Prostate gland (tissue), 2 donors: ENCODE measurements at places on chromosomes 5 and 9. TPM values are rescaled to one million over a fixed set of nuclear protein-coding genes. Genes with fewer than 3 reads are reported as not detected.

DNA sequence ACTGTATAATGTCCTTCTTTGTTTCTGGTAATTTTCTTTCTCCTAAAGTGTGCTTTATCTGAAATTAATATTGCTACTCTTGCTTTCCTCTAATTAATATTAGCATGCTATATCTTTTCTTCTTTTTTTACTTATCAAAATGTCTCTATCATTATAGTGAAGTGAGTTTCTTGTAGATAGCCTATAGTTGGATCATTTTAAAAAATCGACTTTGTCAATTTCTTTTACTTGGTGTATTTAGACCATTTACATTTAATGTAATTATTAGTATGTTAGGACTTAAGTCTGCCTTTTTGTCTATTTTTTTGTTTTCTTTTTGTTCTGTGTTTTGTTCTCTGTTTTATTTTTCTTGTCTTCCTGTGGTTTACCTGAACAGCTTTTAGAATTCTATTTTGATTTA, 35.4 kb upstream of the RNF130 start:
- no peak overlapping the region for H3K4me3 ChIP-seq
- no peaks in the 10 kb centered on the region for H3K4me1 ChIP-seq
- H3K27ac ChIP-seq = no peak overlapping the region
- H3K36me3 ChIP-seq = no peaks in the 10 kb centered on the region
- DNase-seq = no peak

- no peak overlapping the region for H3K4me3 ChIP-seq
- peaks cover 10% of the 10 kb centered on the region for H3K4me1 ChIP-seq
- no peaks in the 10 kb centered on the region for H3K27me3 ChIP-seq
- peaks cover 8% of the 10 kb centered on the region for H3K36me3 ChIP-seq
- no peak for DNase-seq
Measured at GRCh38 chr9:136675477-136676296, 11.6 kb downstream of the AGPAT2 start.

DNA sequence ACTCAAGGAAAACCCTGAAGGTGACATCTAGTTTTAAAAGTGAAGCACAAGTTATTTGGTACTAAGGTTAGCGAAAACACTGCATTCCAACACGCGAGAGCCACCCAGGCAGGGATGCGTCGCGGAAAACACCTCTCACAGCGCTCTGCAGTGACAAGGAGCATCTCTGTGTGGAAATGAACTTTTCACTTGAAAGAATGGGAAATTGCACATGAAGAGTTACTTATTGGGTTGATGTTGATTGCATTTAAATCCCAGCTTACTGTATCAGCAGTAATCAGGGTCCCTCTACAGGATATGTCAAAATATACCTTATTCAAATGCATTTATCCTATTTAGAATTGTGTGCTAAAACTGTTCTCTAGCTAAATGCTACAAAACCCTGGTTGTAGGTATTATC, 144.4 kb downstream of the BNC2 start:
- no peak overlapping the region for H3K4me3 ChIP-seq
- no peaks in the 10 kb centered on the region for H3K36me3 ChIP-seq
- peak overlapping the region; percentile 80 for H3K27ac ChIP-seq
- no peaks in the 10 kb centered on the region for H3K4me1 ChIP-seq
- no peak for DNase-seq

DNA sequence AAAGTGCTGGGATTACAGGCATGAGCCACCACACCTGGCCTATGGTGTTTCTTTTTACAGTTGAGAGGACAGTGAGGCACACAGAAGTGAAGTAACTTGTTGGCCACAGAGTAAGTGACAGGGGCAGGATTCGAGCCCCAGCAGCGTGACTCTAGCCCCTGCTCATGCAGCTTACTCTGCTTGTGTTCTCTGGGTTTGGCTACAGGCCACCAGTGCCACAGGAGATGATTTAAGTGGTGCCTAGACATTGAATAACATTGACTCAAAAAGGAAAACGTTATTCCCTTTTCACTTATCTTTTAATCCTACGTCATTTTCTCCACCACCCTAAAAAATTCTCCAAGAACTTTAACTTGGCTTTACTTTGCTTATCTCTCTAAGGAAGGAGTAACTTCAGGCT, 61.4 kb downstream of the SNX24 start:
- no peak overlapping the region for H3K4me3 ChIP-seq
- H3K36me3 ChIP-seq = no peaks in the 10 kb centered on the region
- no peak overlapping the region for H3K27ac ChIP-seq
- DNase-seq = no peak

- no peaks in the 10 kb centered on the region for H3K4me1 ChIP-seq
- no peak overlapping the region for H3K4me3 ChIP-seq
- H3K27ac ChIP-seq = no peak overlapping the region
- DNase-seq = no peak
- no peaks in the 10 kb centered on the region for H3K36me3 ChIP-seq
Measured at GRCh38 chr5:13994621-13995253, 50.2 kb upstream of the DNAH5 start.

PNPLA7 gene
- 34.2 TPM for total RNA-seq

- peak; percentile 27 for DNase-seq
- H3K36me3 ChIP-seq = no peaks in the 10 kb centered on the region
- H3K27me3 ChIP-seq = no peaks in the 10 kb centered on the region
- H3K4me3 ChIP-seq = no peak overlapping the region
Measured at GRCh38 chr9:112705768-112706427, 12.0 kb downstream of the INIP start.

C1QTNF2 gene
- total RNA-seq = not detected

GRCh38 chr5:179333796-179334761, 11.2 kb downstream of the ADAMTS2 start:
- H3K4me1 ChIP-seq = no peaks in the 10 kb centered on the region
- no peak overlapping the region for H3K4me3 ChIP-seq
- H3K36me3 ChIP-seq = no peaks in the 10 kb centered on the region
- H3K27ac ChIP-seq = no peak overlapping the region

LCNL1 gene
- 0.41 TPM for total RNA-seq
